Stromal cell of bone marrow (primary cell): ENCODE measurements at places on chromosomes 4 and X.
A peak's percentile ranks its signal among the peaks of the same experiment; 100 is the strongest.

DNA sequence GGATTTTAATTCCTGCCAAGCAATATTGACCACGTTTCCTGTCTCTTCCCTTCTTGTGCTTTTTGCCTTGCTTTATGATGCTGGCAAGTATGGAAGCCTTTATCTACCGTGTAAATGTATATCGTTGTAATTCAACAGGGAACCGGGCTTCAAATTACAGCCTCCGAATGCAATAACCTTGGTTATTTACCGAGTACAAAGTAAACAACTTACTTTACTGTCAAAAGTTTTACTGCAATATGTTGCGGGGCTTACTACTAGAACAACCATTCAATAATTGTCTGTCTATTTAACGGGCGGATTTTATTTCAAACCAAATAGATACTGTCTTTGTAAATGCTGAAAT lies 73.1 kb downstream of the PALLD start:
- DNase-seq, result no peak

- DNase-seq, result no peak
These were observed 631.5 kb downstream of the PCDH7 start for GRCh38 chr4:31351695-31352094.

DNA sequence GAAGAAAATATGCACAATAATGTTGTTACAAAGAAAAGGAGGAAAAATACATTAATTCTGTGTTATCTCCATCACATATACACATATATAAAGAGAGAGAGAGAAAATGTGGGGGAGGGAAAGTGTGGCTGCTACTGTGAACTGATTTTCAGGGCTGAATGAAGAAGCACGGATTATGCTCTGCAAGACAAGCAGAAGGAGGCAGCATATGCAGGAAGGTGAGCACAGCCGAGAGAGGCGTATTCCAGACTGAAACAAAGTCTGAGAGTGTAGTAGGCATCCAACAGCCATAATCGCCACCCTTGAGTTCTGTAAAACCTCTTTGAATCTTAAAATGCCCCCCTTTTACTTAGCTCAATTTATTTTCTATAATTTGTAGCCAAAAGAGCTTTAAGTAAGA lies 1081.8 kb upstream of the GRID2 start:
- no peak for DNase-seq

- no peak for DNase-seq
These were observed 32.0 kb upstream of the STS start for GRCh38 chrX:7115557-7115956.

DNA sequence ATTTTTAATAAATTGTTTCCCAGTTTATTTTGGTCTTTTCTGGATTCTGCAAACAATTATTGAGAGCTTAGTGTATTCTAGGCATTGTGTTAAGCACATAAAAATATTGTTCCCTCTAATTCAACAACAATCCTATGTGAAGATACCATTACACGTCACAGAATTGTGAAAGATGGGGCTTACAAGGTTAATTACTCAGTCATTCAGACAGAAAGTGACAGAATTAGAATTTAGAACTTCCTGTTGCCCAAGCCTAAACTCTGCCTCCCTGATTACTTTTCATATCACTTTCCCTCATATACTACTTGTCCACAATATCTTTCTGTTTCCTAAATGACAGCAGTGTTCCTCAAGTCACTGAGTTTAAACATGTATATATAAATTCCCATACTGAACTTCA lies 186.7 kb upstream of the VEGFC start:
- no peak for DNase-seq

DNA sequence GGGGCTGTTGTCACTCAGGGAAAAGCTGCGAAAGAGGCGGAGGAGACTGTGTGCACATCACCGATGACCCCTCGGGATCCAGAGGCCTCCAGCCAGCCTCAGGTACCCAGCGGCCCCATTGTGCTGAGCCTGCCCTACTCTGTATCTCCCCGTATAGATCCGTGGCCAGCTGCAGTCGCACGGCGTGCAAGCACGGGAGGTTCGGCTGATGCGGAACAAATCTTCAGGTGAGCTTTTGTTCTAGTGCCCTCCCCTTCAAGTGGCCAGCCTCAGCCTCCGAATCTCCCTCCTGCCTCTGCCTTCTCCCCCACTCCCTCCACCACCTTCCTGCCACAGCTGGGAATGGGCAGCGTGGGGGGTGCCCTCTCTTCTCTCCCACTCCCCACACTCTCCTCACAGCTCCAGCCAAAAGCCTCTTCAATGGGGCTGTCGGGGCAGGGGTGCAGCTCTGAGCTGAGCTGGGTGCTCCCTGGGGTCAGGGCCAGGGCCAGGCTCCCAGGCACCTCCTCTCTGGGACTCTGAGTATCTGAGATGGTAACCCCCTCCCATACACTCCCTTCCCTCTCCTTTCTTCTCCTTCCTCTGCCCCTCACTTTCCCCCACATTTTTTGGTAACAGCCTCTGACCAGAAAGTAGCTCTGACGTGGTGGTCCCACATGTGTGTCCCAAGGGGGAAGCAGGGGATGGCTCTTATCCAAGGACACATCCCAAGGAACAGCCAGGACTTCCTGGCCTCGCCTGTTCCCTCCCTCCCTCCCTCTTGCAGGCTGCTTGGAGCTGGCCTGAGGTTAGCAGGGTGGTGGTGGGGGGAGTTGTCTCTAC lies 20.4 kb upstream of the UBA1 start:
- no peak for DNase-seq

DNA sequence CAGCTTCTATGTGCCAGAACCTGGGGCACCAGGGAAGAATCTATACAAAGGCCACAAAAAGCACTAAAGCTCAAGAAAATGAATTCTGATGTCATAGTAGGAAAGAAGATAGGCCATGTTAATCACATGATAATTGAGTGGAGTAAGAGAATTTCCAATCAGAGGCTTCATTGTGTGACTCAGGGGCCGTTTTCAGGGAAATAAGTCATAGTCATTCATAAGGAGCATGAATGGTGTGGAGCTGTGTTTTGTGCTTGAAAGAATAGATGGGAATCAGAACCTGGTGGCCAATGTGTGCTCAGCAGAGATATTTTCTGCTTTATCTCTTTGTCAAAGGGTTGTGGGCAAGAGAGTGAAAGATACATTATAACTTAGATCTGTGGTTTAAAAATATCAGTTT lies 102.4 kb upstream of the ZDHHC15 start:
- no peak for DNase-seq

- DNase-seq, result no peak
These were observed 357.4 kb downstream of the STIM2 start for GRCh38 chr4:27218013-27218412.

- no peak for DNase-seq
These were observed 32.8 kb downstream of the PASD1 start for GRCh38 chrX:151596282-151596681.

DNA sequence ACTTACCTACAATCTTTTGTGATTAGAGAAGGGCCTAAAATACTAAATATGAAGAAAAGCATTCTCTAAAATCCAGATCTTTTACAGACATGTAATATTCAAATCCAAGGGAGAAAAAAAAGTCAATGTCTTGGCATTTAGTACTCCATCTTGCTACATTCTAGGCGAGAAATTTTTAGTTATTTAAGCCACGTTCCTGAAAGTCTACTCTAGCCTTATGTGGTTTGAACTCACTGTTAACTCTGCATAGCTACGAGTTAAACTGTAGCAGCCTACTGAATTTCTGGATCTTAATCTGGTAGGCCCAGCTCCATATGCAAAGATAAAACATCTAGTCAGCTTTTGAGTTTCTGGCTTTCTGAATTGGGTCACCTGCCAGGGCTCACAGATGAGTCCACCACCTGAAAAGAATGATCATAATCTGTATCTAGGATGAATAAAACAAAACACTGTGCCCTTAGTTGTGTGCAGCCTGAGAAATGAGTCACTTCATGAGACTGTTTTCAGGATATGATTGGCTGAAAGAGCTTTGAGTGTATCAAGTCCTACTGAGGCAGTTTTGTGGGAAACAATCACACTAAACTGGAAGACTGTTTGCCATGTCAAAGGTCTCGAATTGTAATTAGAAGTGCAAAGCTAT lies 3.2 kb upstream of the NEK1 start:
- no peak for DNase-seq

DNA sequence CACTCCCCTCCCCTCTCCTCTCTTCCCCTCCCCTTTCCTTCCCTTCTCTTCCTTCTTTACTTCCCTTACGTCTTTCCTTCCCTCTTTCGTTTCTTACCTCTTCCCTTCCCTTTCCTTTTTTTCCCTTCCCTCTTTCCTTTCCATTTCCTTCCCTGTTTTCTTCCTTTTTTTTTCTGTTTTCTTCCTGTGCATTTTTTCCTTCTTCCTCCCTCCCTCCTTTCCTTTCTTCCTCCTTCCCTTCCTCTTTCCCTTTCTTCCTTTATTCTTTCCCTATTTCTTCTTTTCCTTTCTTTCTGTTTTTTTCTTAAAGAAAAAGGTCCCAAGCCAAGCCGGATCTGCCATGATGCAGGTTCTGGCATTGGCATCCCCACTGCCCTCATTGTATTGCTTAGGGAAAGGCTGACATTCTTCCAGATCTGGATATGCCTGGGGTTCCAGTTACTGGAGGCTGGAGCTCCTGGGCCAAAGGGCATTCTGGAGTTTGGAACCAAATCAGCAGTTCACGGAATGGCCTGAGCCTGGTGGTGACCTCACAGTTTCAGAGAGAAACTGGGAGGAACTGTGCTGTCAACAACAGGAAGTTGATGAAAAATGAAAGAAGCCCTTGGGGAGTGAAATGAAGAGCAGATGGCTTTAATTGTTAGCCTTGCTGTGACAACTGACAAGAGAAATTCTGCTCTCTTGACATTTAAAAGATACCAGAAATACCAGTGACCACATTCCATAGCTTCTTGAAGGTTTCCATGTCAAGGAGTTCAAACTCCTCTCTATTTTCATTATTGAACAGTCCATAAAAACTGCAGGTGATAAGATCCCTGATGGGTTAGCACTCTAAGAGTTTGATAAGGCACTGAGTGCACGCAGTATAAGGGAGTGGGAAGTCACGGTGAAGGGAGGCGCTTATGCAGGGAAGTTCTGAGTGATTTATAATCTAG lies 622.1 kb downstream of the SPRY1 start:
- peak; percentile 27 for DNase-seq

- DNase-seq, result no peak
These were observed 4.7 kb upstream of the ARX start for GRCh38 chrX:25020391-25020904.

GRCh38 chr4:1676605-1677525 lies 7.2 kb downstream of the FAM53A start:
- DNase-seq, result no peak

DNA sequence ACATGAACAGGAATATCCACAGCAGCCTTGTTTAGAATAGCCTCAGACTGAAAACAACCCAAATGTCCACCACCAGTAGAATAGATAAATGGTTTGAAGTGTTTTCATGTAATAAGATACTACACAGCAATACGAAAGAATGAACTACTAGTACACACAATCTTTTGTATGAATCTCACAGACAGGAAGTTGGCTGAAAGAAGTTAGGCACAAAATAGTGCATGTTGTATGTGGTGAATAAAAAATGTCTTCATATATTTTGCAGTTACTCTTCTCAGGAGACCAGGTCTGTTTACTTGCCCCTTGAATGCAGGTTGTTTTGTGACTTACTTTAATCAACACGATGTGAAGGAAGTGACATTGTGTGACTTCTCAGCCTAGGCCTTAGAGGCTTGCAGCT lies 75.9 kb upstream of the LEF1 start:
- no peak for DNase-seq

DNA sequence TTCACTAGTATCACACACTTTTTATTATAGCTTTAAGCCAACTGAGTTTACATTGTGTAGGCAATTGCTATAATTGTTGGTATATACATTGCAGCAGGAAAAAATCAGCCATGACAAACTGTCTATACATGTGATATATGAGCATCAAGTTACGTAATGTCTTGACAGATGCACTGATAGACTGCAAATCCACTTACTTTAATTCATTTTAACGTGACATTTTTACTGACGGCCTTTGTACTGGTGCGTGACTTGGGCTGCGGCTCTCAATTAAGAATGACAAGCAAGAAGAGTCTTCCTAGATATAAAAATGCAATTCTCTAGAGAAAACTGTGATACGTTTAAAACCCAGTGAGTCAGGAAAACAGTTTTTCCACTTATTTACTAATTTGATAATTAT lies 143.8 kb downstream of the ACTRT1 start:
- DNase-seq, result no peak

DNA sequence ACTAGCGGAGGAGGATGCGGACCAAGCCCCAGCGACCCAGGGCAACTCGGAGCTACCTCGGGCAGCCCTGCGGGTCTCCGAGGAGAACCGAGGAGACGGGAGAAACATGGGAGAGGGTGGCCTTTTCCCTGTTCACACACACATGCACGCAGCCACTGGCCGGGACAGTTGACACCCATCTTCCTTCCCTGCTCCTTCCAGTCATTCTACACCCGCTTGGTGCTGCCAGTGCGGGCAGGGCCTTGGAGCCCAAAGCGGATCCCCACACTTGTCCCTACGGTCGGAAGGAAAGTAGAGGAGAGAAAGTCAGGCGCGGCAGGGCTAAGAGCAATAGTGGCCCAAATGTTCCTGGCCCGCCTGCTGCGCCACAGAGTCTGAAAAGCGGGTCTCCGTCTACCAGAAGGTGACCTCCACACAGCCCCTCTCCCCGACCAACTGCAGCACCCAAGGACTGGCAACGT lies 1.1 kb upstream of the PPP3CA start:
- DNase-seq, result no peak

DNA sequence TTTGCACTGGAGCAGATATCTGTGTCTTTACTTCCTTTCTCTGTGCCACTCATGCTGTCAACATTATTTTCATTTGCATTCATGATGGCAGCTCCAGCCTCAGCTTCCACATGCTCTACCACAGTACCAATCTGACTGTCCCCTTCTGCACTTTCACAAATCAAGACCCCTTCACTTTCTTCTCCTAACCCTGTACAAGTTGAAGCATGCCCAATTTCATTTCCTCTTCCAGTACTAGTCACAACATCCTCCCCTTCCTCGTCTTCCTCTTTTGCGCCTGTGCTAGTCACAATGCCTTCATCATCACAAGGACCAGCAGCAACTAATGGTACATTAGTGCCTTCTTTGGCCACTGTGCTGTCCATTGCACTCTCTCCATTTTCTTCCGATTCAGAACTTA lies 26.5 kb downstream of the BOD1L1 start:
- no peak for DNase-seq

- no peak for DNase-seq
These were observed 714.2 kb downstream of the RPA4 start for GRCh38 chrX:97597954-97598353.
